ENCODE measurements at places on chromosomes 5 and 9. TPM values are rescaled to one million over a fixed set of nuclear protein-coding genes. Genes with fewer than 3 reads are reported as not detected.

The TBC1D2 gene
- total RNA-seq: 8.8 TPM

The IL17B gene
- total RNA-seq: not detected

The SLC28A3 gene
- total RNA-seq: 0.03 TPM

The ZNF484 gene
- 2.0 TPM for total RNA-seq

The B4GALT7 gene
- total RNA-seq: 29.4 TPM

The CCL27 gene
- total RNA-seq: not detected

The ZNF618 gene
- 7.9 TPM for total RNA-seq

The ANKRD31 gene
- total RNA-seq: not detected

The NR4A3 gene
- total RNA-seq: 2.9 TPM

The TARS1 gene
- 126 TPM for total RNA-seq

The LHX6 gene
- total RNA-seq: 2.1 TPM

The PCDHB12 gene
- total RNA-seq: not detected

The CTSV gene
- total RNA-seq: 13.6 TPM

The CCT5 gene
- total RNA-seq: 500 TPM

The CER1 gene
- total RNA-seq: not detected

The CDH6 gene
- total RNA-seq: 0.09 TPM

The CDH9 gene
- not detected for total RNA-seq

The PAIP1 gene
- 103 TPM for total RNA-seq
